Common myeloid progenitor, CD34-positive (primary cell): ENCODE measurements at places on chromosomes 5 and 9.

DNA sequence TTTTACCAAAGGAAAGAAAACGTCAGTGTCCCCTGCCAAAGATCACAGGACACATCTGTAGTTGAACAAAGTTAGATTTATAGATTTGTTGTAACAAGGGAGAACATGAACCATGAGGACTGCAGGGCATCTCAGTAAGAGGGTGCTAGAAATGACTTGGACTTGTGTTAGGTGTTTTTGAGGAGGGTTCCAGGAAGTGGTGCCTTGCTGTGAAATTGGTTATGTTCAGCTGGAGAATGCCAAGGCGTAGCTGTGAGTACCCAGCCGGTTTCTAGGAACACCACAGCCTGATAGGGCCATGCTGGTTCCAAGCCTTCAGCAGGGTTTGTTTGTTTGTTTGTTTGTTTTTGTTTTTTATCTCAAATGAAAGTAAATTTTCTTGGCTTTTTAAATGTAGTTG, 5.3 kb downstream of the SPEF2 start:
- peak; percentile 1 for DNase-seq

GRCh38 chr9:88026118-88026479, 51.8 kb upstream of the CDK20 start:
- no peak for DNase-seq

DNA sequence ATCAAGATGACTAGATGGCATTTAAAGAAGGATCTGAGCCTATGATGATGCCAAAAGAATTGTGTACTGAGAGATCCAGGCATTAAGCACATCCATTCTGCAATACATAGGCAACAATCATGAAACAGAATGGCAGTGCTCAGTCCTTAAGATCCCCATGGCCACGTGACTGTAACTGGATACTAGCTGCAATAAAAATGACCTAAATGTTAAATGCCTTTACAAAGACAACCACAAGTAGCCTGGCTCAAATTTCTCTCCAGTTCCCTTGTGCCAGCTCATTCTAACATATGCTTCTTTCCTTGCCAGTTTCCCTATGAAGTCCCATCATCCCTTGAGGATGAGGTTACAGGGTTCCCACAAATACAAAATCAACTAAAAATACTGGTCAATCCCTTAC, 148.3 kb upstream of the GHR start:
- no peak for DNase-seq

GRCh38 chr5:43573058-43573457, 16.2 kb upstream of the PAIP1 start:
- DNase-seq, result no peak

GRCh38 chr9:12416716-12417115, 276.5 kb upstream of the TYRP1 start:
- no peak for DNase-seq

GRCh38 chr5:177390363-177391300, 6.4 kb downstream of the SLC34A1 start:
- peak; percentile 96 for DNase-seq

- peak; percentile 89 for DNase-seq
These were observed 31.5 kb upstream of the PPP3R2 start for GRCh38 chr9:101626295-101626694.

- DNase-seq, result no peak
These were observed 124.1 kb upstream of the STC2 start for GRCh38 chr5:173452119-173452905.

- DNase-seq, result no peak
These were observed 539.4 kb downstream of the BNC2 start for GRCh38 chr9:16331031-16331430.

GRCh38 chr5:173653822-173654523, 37.5 kb upstream of the BOD1 start:
- DNase-seq, result no peak

DNA sequence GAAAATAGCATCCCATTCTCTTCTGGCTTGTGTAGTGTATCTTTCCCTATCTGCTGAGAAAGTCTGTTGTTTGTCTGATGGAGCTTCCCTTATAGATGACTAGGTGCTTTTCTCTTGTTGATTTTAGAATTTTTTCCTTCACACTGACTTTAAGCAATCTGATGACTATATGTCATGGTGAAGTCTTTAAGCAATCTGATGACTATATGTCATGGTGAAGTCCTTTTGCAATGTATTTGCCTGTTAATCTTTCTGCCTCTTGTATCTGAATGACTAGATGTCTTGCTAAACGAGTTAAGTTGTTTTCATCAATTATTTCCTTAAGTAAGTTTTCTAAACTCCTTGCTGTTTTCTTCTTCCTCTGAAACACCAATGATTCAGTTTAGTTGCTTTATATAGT, 80.5 kb downstream of the RNF130 start:
- no peak for DNase-seq

DNA sequence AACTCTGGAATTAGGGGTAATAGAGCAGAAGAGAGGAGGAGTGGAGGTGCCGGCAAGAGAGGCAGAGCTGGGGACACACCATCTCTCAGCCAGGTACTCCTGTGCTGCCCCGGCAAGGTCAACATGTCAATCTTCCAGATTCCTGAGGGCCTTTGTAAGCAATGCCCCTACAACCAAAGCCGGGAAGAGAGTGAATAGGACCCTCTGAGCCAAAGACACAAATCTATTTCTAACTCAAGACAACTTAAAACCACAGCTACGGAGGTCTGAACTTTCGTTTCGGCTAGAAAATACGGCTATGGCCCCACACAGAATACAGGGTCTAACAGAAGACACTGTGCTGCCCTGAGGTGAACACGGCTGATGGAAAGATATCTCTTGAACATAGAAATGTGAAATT, 66.6 kb downstream of the SERINC5 start:
- DNase-seq, result no peak

GRCh38 chr5:392431-392988, 50.5 kb upstream of the EXOC3 start:
- DNase-seq, result peak; percentile 96

- DNase-seq, result no peak
These were observed 125.6 kb downstream of the NXNL2 start for GRCh38 chr9:88660611-88661010.

DNA sequence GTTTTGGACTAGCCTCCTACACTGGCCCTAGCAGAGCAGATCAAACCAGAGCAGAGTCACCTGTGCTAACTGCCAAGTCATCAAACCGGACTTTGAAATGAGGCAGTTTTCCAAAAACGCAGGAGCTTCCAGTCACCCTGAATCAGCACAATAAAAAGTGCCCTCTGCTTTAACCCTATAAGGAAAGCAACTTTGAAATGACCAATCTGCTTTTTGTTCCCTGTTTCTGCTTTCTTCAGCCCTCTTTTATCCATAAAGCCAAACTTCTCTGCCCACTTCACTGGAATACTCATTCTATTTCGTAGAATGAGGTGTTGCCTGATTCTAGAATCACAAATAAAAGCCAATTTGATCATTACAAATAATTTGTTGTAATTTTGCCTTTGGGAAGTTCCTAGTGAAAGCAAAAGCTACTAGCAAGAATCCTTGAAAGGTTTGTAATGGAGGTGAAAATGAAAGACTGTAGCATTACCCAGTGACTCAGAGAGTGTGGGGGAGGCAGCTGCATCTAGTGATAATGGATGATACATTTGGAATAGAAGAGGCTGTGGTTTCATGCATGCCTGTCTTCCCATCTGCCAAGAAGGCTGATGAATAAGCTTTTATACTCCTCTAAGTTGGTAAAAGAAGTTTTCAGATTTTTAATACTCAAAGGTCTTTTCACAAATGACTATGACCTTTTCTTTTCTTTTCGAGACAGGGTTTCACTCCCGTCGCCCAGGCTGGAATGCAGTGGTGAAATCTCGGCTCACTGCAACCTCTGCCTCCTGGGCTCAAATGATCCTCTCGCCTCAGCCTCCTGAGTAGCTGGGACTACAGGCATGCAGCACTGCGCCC, 14.9 kb downstream of the SPAAR start:
- DNase-seq, result peak; percentile 84

DNA sequence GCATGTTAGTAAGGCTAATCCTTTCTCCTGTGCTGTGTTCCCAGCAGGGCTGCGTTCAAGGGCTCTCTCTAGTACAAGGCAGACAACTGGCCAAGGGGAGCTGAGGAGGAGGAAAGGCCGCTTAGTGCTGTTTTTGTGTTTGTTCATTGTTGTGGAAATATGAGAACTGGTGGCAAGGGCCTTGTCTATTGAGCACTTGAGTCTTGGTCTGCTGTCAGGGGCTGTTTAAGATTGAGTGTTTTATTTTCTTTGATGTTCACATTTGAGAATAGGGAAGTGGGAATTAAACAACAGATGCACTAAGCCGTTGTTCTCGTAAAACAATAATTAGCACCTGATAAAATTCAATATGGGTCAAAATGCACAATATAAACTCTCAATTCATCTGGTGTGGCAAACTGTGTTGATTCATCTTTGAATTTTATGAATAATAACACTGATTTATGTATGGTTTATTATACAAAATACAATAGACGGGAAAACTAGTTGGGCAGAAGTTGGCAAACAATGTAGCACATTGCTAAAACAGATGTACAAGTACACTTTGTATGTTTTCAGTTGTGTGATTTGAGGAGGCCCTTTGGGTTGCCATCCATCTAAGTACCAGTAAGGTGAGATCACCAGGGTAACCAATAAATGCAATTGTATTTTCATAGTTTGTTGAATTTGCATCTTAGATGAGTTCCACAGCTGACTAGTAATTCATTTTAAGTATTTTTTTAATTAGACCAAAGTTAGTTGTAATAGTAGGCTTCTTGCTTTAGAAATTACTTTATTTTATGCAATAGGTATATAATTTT, 97.6 kb upstream of the GRHPR start:
- DNase-seq, result no peak

GRCh38 chr5:135230251-135230925, 168.6 kb downstream of the MACROH2A1 start:
- DNase-seq, result peak; percentile 73

- DNase-seq, result no peak
These were observed 828 bp downstream of the ZSWIM6 start for GRCh38 chr5:61332851-61333320.

- no peak for DNase-seq
These were observed 13.4 kb downstream of the SQSTM1 start for GRCh38 chr5:179834120-179834519.

DNA sequence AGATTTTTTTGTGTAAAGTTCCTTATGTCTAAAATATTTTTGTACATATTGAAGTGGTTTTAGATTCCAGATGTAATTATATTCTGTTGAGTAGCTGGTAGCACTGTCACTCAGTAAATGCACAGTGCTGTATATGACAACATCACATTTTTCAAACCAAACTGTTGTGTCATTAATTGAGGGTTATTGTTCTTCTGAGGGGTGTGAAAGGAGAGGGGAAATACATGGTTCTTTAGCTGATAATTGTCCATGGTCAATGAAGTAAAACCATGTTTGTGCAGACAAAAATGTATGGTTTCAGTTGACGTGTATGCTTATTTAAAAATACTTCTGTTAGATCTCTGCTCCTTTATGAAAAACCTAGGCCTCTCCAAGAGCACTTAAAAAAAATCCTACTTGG, 3.3 kb downstream of the ZNF462 start:
- no peak for DNase-seq

DNA sequence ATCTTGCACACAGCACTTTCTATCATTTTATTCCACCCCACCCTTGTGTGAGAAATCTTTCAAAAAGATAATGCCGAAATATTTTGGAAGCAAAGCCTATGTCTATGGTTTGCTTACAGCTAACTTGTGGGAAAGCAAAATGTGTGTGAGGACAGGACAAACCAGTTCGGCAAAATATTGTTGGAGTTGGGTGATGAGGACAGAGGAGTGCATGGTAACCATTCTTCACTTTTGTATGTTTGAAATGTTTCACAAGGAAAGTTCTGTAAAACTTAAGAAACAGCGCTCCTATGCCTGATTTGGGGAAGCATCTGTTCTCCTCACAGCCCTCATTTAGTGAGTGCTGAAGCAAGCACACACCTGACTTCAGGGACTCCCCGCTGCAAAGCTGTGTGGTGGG, 62.0 kb upstream of the RNF130 start:
- no peak for DNase-seq

DNA sequence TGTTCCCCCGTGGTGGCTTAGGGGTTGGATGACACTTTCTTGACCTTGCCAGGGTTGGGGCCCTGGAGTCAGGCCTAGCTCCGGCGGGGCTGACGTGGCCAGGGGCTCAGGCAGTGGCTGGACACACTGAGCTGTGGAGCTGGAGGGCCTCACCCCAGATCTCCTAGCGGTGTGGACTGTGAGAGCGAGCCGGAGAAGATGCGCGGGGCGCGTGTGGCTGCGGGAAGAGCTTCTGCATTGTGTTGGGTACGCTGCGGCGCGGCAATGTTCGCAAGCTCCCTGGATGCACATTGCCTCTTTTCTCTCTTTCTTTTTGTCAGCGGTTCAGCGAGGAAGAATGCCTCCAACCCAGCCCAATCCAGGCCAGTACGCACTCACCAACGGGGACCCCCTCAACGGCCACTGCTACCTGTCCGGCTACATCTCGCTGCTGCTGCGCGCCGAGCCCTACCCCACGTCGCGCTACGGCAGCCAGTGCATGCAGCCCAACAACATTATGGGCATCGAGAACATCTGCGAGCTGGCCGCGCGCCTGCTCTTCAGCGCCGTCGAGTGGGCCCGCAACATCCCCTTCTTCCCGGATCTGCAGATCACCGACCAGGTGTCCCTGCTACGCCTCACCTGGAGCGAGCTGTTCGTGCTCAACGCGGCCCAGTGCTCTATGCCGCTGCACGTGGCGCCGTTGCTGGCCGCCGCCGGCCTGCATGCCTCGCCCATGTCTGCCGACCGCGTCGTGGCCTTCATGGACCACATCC, 4.8 kb downstream of the NR2F1 start:
- peak; percentile 48 for DNase-seq
